ENCODE measurements at places on chromosomes 16 and 17.

DNA sequence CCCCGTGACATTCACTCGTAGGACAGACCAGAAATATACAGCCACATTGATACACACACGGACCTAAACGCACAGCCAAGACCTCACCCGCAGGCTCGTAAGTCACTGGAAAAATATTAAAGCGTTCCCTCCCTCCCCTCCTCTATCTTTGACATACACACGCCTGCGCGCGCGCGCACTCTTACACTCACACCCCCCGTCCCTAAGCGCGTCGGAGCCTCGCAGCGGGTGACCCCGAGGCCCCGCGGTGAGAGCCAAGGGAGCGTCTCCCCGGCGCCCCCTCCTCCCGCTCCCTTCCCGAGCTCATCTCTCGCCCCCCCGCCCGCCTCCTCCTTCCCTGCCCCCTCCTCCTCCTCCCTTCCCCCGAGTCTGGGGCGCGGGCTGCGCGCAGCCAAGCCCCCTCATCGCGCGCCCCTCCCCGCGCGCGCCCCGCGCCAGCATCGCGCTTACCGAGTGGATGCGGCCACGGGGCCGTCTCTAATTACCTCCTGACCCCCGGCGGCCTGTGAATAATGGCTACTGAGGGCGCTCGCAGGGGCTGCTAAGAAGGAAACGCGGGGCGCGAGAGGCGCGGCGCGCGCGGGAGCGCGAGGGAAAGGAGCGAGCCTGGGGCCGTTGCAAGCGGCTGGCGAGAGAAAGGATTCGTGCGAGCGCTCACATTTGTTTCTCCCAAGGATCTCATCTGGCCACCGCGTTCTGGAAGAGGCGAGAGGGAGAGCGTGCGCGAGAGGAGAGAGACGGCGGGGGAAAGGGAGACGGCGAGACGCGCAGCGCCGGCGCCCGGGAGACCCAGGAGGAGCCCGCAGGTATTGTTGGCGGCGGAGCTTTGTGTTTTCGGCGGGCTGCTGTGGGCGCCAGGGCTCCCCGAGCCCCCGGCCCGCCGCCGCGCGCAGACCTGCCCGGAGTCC lies 42.4 kb downstream of the RAI1 start:
- no peak for DNase-seq

- DNase-seq = no peak
Observed at GRCh38 chr17:69506489-69506888, 92.0 kb downstream of the MAP2K6 start.

GRCh38 chr17:68199837-68200688 lies 47.8 kb upstream of the AMZ2 start:
- no peak for DNase-seq

GRCh38 chr17:81252326-81252986 lies 13.3 kb downstream of the NDUFAF8 start:
- no peak for DNase-seq

DNA sequence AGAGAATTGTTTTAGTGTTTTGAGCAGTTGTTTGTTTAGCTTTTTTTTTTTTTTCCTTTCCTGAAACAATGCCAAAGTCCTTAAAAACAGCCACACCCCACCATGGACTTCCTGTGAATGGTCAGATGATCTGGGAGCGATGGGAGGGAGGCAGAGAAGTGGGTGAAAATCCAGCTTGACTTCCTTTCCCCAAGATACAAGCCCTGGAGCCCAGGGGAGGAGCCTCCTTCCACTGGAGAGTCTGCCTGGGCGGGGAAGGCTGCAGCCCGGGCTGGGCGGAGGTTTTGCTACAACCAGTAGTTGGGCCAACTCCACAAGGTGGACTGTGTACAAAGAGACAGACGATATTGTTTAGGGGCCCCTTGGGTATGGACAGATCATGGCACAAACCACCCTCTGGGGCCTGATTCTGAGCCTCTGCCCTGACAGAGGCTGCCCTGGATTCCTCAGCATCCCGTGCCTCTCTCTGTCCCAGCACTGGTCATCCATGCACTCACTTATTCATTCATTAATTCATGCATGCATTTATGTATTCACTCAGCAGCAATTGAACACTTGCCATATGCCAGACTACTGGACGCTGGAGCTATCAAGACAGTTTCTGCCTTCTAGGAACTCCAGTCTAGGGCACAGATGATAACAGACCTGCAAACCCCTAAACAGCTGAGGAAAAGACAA lies 29.8 kb downstream of the WSB1 start:
- DNase-seq = no peak
